ENCODE measurements at places on chromosomes 7 and 10. TPM values are rescaled to one million over a fixed set of nuclear protein-coding genes. Genes with fewer than 3 reads are reported as not detected.

- H3K4me3 ChIP-seq, result no peak overlapping the region
- no peak for DNase-seq
- H3K4me1 ChIP-seq, result no peaks in the 10 kb centered on the region
- no peaks in the 10 kb centered on the region for H3K36me3 ChIP-seq
- no peaks in the 10 kb centered on the region for H3K27me3 ChIP-seq
- no peak overlapping the region for H3K27ac ChIP-seq
These were observed 60.4 kb downstream of the ARL4A start for GRCh38 chr7:12747687-12748306.

DNA sequence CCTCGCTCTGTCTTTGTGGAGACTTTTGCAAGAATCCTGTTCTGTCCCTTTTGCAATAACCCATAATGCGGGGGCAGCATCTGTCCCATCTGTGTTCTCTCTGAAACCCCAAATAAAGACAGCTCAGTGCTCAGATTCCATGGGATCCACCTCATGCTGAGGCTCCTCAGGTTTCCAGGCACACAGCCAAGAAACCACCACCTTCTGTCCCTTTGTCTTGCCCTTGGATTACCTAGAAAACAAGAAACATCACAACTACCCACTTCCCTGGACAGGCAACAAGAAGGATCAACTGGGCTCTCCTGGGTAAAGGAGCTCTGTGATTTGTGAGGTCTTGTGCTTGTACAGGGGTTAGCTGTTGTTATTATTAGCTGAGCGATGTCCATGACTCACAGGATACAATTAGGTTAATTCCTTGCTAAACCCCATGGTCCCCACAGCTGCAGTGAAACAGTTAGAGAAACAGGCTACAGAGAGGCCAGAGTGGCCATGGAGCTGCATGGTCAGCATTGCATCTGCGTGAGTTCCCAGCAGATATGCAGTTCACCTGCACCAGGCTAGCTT, 50.2 kb downstream of the CXCL12 start:
- H3K27ac ChIP-seq, result no peak overlapping the region
- H3K4me1 ChIP-seq, result peaks cover 14% of the 10 kb centered on the region
- no peaks in the 10 kb centered on the region for H3K36me3 ChIP-seq
- DNase-seq, result no peak

TRPV5 gene
- total RNA-seq, result not detected

GDF2 gene
- total RNA-seq, result not detected

- DNase-seq, result no peak
- no peaks in the 10 kb centered on the region for H3K36me3 ChIP-seq
- no peak overlapping the region for H3K4me3 ChIP-seq
- no peak overlapping the region for H3K27ac ChIP-seq
These were observed 110.6 kb downstream of the PFKFB3 start for GRCh38 chr10:6313111-6313895.

- H3K27ac ChIP-seq, result no peak overlapping the region
- H3K4me3 ChIP-seq, result no peak overlapping the region
- no peaks in the 10 kb centered on the region for H3K36me3 ChIP-seq
- no peaks in the 10 kb centered on the region for H3K27me3 ChIP-seq
These were observed 53.9 kb upstream of the IL6 start for GRCh38 chr7:22672846-22673680.

ZNF503 gene
- total RNA-seq, result 5.9 TPM

TMEM196 gene
- total RNA-seq, result not detected

- H3K27me3 ChIP-seq, result no peaks in the 10 kb centered on the region
- no peak overlapping the region for H3K27ac ChIP-seq
- no peaks in the 10 kb centered on the region for H3K36me3 ChIP-seq
- DNase-seq, result no peak
These were observed 67.6 kb downstream of the OSBPL3 start for GRCh38 chr7:24912424-24912823.

- DNase-seq, result no peak
- no peaks in the 10 kb centered on the region for H3K27me3 ChIP-seq
- no peak overlapping the region for H3K4me3 ChIP-seq
These were observed 87.0 kb upstream of the LRRN3 start for GRCh38 chr7:111003883-111004282.

MBL2 gene
- total RNA-seq, result not detected

Data from left ventricle myocardium inferior (tissue), 1 donor.